ENCODE measurements at places on chromosomes 16 and 17.

DNA sequence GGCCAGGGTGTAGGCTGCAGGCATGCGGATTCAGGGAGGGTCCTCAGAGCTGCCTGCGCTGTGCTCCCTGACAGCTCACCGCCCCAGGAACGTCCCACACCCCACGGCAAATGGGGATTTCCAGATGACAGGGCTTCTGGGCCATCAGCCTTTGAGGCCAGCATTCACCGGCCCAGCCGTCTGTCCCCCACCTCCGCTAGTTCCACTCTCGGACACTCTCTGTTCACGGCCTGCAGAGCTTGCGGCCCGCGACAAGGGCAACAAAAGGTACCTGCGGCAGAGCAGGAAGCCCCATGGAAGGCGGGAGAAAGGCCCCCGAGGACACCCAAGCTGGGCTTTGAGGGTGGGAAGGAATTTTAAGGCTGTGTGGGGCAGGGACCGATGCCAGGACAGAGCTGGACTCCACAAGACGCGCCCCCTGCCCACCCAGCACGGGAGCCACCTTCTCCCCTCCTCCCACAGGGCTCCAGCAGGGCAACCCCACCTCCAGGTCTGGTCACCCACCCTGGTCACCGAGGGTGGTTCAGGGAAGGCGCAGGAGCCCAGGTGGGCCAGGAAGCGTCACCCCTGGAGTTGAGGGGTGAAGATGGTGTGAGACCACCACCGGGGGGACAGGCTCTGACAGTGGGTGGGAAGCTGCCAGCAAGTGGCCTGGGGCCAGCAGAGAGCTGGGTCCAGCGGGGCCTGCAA lies 5.6 kb upstream of the CYBA start:
- DNase-seq, result no peak

DNA sequence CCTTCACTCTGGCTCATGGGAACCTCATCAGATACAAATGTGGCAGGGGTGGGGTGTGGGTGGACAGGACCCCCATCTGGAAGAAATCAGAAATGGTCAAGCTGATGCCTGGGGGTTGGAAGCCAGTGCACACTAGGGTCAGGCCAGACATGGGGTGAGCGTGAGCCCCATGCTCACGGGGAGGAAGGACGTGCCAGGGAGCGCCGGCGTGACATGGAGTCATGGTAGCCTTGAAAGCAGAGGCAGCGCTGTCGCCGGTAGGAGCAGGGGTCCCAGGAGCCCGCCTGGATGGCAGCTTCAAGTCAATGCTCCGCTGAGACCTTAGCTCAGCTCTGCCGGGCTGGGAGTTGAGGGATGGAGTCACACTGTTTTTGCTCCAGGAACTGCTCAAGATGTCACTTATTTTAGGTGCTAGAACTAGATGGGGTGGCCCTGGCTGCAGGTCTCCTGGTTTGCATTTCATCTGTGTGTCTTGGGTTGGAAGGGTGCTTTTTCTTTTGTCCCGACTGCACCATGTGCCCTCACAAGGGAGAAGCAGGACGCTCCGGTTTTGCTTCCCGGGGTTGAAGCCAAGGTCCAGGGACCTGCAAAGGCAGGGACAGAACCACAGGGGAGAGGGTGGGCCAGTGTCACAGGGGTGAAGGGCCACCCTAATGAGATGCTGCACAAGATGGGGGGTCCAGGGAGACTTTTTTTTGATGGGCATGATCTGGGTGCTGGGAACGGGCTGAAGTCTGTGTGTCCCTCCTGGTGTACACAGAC lies 51.4 kb downstream of the USP22 start:
- DNase-seq, result no peak

GRCh38 chr17:6994666-6995256 lies 1.1 kb upstream of the ALOX12 start:
- no peak for DNase-seq

- peak; percentile 37 for DNase-seq
Measured at GRCh38 chr17:30363715-30364202, 15.0 kb upstream of the CPD start.
